ENCODE measurements at places on chromosomes 16 and 17. TPM values are rescaled to one million over a fixed set of nuclear protein-coding genes. Genes with fewer than 3 reads are reported as not detected.

Gene AKAP10
- 17.4 TPM for total RNA-seq

Gene OXLD1
- 65.3 TPM for total RNA-seq

Gene CNEP1R1
- 23.6 TPM for total RNA-seq

Gene CHST5
- 0.08 TPM for total RNA-seq

Gene PIPOX
- total RNA-seq = 0.35 TPM

Gene EIF1
- total RNA-seq = 1,237 TPM

Gene C17orf67
- total RNA-seq = 2.4 TPM

Gene NLRC3
- total RNA-seq = not detected

Gene SYNRG
- 12.7 TPM for total RNA-seq

Gene HID1
- total RNA-seq = 12.7 TPM

Gene GAS2L2
- not detected for total RNA-seq

Gene MRM3
- 43.3 TPM for total RNA-seq

Gene SSTR5
- total RNA-seq = 0.20 TPM

Gene PHOSPHO1
- 0.97 TPM for total RNA-seq

Gene MYH1
- total RNA-seq = not detected

Gene ZG16B
- 0.54 TPM for total RNA-seq

Gene TNP2
- not detected for total RNA-seq

Gene ENPP7
- total RNA-seq = not detected

Gene BCL6B
- not detected for total RNA-seq

Gene RHBDF1
- 30.9 TPM for total RNA-seq

Gene MT1E
- not detected for total RNA-seq

Gene KCNJ18
- total RNA-seq = not detected

Gene DHRS11
- 9.2 TPM for total RNA-seq

Gene TMEM235
- total RNA-seq = not detected

Gene EMC8
- total RNA-seq = 80.4 TPM

Gene CCL7
- not detected for total RNA-seq

Gene CACNA1H
- 17.2 TPM for total RNA-seq

Gene KRTAP9-4
- not detected for total RNA-seq

Gene SOX9
- 8.3 TPM for total RNA-seq

Gene ABCC3
- total RNA-seq = 97.9 TPM

Gene HSPB9
- not detected for total RNA-seq

Gene ZDHHC1
- total RNA-seq = 5.9 TPM

Gene GNGT2
- 1.5 TPM for total RNA-seq

Gene MT1G
- not detected for total RNA-seq

Gene FOXF1
- not detected for total RNA-seq

Gene ALDH3A1
- total RNA-seq = 888 TPM

Gene KRT17
- 1.0 TPM for total RNA-seq

Gene CCR7
- total RNA-seq = 1.3 TPM

Gene COPZ2
- total RNA-seq = 17.3 TPM

All from A549 treated with ZK216348 at 1 μM for 4 hours (cell line).